ENCODE measurements at places on chromosomes 3 and 15. TPM values are rescaled to one million over a fixed set of nuclear protein-coding genes. Genes with fewer than 3 reads are reported as not detected.

Gene IQCF5
- total RNA-seq = not detected

DNA sequence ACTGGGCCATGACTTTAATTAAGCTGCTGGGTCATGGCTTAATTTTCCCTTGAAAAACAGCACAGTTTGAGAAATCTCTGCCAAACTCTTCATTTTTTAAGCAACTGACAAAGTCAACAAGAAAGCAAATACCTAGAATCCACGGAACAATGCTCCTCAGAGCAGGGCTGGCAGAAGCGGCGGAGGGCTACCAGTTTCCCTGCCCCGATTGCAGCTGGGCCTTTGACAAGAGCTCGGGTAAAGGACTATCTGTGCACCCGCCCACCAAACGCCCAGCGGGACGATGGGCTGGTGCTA lies 1.2 kb downstream of the GOLIM4 start:
- peak; percentile 79 for DNase-seq

DNA sequence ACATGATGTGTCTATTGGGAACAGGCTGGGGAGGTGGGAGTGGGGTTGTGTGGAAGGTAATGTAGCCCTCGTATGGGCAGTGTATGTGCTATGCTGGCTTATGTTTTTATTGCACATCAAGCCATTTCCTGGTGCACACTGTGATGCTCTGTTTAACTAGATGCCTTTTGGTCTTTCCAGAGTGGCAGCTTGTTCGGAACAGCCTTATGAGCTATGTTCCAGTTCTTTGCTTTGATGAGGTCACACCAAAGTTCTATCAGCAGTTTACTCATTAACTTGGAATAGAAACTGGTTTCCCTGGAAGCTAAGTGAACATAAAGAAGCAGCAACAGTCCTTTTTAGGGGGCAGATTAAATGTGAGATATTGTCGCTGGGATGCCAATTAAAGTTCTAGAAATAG lies 133.9 kb downstream of the DIPK2A start:
- DNase-seq = no peak

DNA sequence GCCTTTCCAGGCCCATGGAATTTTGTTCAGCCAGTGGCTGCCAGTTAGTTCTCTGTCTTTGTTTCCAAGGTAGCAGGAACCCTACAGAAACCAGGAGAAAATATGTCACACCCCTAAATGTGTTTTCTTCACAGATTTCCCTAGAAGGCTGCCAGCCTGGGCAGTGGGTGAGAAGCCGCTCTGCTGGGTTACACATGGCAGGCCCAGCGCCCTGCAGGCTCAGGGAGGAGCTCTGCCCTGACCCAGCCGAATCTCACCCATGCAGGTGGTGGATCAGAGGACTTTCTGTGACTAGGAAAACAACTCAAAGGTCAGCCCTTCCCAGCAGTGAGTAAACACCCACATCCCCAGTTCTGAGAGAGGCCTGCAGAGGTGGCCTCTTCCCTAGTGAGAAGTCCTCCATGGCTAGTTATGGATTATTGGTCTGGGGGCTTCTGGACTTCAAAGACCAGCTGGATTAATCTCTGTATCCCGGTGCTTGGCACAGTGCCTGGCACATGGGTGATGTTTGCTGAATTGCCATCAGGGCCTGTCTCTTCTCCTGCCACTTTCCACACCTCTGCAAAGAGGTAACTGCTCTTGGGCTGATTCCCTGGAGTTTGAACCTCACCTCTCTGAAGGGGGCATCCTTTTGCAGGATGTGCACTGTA lies 34.7 kb upstream of the BDH1 start:
- DNase-seq = no peak

Data from neural progenitor cell (in vitro differentiated cells).